ENCODE measurements at places on chromosomes 7 and 10.
A peak's percentile ranks its signal among the peaks of the same experiment; 100 is the strongest.

DNA sequence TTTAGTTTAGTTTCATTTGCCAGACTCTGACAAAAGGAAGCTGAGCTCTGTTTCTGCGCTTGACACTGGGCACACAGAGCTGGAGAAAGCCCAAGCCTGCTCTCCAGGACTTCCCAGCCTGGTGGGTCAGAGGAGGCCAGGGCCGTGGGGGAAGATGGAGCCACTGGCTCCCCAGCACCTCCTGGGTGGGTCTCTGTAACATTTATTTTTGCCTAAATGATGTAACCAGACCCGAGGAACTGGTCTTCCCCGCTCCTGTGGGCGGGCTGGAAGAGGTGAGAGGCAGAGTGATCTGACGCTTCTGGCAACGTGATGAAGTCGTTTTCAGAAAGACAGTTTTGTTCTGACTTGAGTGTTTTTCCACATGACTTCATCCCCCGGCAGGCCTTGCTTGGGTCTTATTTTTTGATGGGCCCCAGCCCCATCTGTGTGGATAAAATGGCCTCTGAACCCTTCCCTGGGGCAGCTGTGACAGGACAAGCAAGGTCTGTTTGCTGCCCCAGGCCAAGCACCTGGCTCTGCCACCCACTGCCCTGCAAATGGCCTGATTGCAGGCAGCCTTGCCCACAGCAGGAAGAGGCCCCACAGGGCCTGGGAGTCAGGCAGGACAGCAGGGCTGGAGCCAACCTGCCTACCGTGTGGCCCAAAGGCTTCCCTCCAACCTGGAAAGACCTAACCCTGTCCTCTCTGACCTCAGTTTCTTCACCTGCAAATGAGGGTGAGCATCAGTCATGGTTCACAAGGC, 304.9 kb upstream of the ZMIZ1 start:
- no peak for DNase-seq

- DNase-seq: no peak
Measured at GRCh38 chr7:88442413-88442812, 135.7 kb upstream of the STEAP4 start.

DNA sequence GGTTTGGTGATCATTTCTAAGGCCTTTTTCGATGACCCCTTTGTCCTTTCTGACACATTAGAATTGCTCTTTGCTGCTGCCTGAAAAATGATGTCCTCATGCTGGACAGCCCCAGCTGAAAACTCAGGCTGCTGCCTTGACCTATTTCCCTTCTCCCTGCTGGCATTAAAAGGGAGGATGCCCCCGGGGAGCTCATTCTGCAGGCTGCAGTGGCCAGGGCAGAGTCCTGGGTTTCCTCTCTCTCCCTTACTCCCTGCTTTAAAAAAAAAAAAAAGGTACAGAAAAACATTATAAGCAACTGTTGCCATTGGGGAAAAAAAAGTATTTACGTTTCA, 35.4 kb downstream of the LRRC4 start:
- no peak for DNase-seq

GRCh38 chr7:49112222-49112621, 187.9 kb downstream of the CDC14C start:
- no peak for DNase-seq

DNA sequence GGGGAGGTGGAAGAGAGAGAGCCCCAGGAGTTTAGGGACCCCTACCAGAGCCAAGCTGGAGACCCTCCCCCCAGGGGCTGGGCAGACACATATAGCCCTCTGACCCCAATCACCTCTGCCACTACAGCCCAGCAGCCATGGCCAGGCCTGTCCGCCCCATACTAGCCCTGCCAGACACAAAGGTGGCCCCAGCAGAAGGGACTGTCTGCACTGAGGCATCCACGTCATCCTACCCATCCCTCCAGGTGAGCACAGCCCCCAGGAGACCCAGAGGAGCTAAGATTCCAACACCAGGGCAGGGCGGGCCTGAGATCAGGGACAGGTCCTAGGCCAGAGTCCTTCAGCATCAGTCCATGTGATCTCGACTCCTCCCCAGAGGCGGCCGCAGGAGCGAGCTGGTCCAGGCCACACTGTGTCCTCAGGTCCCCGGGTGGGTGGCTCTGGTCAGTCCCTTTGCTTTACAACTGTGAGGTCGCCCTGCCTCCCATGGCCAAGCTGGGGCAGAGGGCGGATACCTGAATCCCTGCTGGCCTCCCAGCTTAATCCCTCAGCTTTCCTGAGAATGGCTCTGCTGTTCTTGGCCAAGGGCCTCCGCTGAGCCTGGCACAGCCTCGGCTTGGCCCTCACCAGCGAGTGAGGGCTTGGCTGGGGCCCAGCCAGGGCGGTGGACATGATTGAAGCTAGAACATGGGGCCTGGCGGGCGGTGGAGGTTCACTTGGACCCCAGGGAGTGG, 14.3 kb upstream of the ELN start:
- no peak for DNase-seq

- no peak for DNase-seq
Measured at GRCh38 chr10:88110355-88110754, 246.9 kb downstream of the PTEN start.

DNA sequence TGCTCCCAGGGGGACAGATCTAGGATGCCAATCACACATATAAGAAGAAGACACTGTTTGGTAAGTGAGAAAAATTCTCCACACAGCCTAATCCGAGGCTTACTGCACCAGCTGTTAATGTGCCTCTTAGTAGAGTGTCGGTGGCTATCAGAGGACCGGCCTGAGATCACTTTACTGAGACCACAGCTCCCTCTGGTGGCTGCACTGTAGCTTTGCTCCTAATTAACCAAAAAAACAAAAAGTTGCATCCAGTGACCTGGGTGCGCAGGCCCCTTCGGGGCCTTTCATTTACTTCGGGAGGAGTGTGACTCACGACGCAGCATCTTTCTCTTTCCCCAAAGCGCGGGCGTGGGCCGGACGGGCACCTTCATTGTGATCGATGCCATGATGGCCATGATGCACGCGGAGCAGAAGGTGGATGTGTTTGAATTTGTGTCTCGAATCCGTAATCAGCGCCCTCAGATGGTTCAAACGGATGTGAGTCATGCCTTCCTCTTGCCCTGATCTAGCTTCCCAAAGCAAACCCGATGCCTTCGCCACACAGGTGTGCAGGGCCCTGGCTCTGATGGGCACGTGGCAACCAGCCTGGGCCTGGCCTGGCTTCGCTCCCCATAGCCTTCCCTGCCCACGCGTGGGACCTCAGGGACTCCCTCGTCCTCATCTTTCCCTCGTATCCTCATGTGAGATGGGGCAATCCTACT, 56.7 kb downstream of the MKI67 start:
- DNase-seq: peak; percentile 51

GRCh38 chr10:30751678-30752331, 122.3 kb upstream of the LYZL2 start:
- peak; percentile 17 for DNase-seq

DNA sequence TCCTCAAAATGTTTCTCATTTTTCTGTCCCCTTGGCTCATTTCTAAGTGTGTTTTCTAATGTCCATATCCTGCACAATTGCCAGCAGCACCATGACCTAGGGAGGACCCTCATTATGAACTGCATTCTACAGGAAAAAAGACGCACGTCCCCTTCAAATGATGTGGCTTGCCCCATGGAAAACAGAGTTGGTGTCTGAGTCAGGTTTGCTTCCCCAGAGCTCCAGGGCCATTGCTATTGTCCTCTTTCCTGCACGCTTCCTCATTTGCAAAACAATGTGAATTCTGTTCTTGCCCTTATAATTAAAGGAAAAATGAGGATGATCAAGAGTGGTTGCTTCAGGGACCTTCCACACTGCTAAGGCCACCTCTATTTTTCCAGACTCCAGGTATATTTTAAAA, 14.7 kb upstream of the ASB4 start:
- no peak for DNase-seq
